NCI-H1694 (cell line): ENCODE measurements at places on chromosomes 1 and 21.

DNA sequence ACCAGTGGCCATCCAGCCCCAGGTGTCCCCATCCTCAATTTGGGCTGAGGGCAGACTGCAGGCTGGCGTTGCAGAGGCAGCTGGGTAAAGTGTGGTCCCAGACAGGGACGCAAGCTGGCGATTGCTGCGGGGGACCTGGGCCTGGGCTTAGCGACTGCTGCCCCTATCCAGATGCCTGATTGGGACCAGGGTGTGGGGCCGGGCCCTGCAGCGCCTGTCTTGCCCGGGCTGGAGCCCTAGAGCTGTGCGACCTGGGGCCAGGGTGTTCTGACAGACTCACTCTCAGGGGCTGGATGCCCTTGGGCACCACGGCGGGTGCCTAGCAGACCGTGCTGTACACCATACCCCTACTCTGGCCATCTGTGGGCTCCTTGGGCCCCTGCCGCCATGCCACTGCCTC, 16.2 kb upstream of the FAAP20 start:
- no peak for DNase-seq

DNA sequence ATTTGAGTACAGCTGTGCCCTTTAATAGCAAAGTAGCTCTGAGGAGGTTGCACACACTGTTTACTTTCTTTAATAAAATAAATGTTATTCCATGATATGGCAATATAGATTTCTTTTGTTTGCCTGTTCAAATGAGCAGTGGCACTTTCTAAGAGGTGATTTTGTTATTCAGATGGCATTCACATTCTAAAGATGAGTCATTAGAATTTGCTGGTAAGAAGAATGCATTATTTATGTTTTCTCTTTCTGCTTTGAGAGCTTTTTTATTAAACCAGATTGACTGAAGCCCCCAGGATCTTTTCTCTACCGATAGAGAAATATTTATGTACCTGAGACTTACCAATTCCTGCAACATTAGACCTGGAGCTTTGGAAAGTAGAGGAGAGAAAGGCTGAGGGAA, 11.2 kb upstream of the LEPR start:
- no peak for DNase-seq

- peak; percentile 71 for DNase-seq
Observed at GRCh38 chr1:47962750-47963492, 34.3 kb downstream of the TRABD2B start.

DNA sequence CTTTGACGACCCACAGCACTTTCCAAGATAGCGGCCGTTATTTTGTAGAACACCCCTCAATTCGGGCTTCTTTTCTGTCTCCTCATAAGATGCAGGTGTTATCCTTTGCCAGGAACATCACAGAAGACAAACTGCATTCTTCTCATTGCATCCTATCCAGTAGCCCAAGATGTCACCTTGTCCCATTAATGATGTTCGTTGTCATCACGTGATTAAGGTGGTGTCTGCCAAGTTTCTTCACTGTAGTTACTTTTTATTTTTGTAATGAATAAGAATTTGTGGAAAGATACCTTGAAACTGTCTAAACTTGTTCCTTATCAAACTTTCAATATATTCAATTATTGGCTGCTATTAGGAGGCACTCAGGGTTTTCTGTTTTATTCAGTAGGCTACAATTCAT, 39.4 kb downstream of the GNG4 start:
- DNase-seq: no peak

DNA sequence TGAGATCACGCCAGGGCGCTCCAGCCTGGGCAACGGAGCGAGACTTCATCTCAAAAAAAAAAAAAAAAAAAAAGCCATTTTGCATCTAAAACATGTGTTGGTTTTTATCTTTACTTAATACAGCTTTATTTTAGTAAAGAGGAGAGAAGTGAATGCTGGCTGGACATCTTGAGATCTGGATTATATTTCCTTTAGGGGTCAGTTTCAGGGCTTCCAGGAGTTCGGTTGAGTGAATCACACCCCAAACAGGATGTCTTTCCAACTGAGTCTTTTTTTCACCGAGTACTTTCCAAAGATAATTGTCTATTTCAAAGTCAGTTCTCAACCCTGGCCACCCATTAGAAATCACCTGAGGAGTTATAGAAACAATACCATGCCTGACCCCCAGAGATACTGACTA, 16.6 kb upstream of the IPP start:
- DNase-seq: no peak

GRCh38 chr1:232291681-232292080, 338.3 kb downstream of the SIPA1L2 start:
- no peak for DNase-seq

- peak; percentile 82 for DNase-seq
Observed at GRCh38 chr1:205658943-205659581, 21.2 kb downstream of the SLC45A3 start.

DNA sequence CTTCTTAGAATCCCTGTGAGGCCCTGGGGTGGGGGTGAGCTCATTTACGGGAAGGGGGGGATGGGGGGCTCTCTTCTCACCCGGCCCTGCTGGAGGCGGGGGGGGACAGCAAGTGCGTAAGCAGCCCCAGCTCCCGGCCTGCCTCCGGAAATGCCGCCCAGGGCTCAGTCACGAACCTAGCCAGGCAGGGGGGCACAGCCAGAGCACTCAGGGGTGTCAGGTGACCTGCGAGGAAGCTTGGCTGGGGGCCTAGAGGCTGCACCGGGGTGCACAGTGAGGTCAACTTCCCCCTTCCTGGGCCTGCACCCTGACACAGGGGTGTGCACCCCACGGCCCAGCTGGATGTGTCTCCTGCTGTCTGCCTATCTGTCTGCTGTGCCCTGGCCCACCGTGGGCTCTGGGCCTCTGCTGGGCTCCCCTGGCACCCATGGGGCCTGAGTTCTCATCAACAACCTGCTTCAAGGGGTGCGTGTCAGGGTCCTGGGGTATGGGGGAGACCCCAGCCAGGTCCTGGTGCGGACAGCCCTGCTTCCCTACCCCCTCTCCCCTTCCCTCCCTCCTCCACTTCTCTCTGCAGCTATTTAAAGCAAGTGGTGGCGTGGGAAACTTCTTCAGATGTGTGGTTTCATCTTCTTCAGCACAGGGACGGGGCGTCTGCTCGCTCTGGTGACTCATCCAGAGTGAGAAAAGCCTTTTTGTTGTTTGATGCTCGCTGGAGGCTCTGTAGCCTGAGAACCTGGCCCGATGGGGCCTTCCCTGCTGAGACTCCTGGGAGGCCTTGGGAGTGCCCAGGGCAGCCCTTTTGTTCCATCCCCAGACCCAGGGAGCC, 92.5 kb upstream of the RUNX3 start:
- no peak for DNase-seq

GRCh38 chr1:26023826-26024225, 2.3 kb downstream of the EXTL1 start:
- DNase-seq: no peak

DNA sequence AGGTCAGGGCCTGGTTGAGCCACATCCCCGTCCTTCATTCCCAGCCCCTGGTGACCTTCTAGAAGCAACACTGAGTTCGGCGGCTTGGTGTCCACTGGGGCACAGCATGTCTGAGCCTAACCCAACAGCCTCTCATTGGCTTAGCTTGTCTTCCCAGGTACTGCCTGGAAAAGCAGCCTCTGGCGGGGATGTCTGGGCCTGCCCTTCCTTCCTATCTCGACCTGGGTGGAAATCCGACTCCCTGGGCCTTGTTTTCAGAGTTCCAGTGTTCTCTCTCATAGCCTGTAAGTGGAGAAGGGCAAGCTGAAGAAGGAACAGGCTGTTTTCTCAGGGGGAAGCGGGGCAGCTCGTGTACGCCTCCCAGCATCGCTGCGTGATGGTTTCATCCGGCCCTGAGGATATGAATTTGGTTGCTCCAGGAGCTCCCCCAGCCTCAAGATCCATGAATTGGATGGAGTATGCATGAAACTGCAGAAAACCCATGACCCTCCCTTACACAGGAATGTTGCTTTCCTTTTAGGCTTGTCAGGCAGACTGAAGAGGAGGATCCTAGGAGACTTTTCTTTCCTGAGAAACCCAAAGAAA, 116.5 kb upstream of the IRF2BP2 start:
- no peak for DNase-seq

GRCh38 chr1:226912587-226913176, 27.4 kb upstream of the COQ8A start:
- peak; percentile 2 for DNase-seq

- DNase-seq: no peak
Observed at GRCh38 chr21:45158491-45159423, 84.4 kb downstream of the ADARB1 start.

- no peak for DNase-seq
Observed at GRCh38 chr1:184988506-184988905, 14.2 kb upstream of the NIBAN1 start.

DNA sequence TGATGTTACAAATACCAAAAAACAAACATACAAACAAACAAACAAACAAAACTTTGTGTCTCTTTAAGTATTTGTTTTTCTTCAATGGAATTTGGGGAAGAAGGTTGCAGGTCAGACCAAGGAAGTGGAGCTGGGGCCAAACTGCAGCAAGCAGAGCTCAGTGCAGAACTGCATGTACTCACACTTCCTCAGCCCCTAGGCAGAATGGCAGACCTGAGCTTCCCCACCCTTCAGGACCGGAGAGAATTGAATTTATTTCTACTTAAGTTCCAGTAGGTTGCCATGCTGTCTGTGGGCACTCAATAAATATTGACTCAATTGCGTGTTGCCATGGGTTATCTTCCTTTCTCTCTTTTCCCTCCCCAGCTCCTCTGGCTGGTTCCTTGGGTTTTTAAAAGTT, 173.6 kb downstream of the PTGER3 start:
- no peak for DNase-seq

GRCh38 chr1:23362218-23362713, 7.4 kb downstream of the ZNF436 start:
- DNase-seq: no peak

DNA sequence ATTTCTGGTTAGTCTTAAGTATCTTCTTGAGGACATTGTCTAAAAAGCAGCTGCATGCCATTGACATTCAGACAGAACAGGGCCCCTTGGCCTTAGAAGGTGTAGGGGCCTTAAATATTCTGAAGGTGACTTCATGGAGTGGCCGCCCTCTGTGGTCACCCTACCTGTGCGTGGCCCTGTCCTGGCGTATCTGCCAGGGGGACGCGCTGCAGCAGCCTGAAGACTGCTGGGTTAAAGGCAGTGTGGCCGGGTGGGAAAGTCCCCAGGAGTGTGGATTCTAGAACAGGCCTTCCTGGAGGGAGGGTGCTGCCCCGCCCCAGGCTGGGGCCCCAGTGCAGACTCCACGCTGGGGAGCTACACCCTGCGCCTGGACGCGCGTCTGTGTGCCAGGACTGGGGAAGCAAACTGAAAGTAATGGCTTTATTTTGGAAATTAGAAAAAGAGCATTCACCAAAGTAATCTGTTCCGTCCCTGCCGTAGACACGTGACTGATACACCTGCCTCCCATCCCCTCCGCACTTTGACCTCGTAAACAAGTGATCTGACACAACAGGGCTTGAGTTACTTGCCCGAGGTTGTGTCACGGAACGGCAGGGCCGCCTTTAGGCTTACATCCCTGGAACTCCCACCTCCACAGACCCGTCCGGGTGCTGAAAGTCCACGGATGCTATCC, 1.8 kb downstream of the AGPAT3 start:
- no peak for DNase-seq

DNA sequence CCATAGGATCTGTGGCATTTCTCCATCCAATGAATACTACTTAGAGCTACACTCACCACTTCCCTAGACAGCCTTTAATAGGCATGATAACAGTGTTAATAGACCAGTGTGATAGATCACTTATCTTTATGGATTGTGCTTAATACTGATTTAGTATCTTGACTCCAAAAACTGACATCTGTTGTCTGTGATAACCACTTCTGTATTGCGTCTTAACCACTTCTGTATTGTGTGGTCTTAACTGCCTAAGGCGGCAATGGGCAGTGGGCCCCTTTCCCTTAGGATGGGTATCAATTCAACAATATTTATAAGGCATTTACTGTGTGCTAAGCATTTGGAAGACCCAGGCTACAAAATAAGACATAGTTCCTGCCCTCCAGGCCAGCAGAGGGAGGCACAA, 32.0 kb upstream of the RCAN3 start:
- DNase-seq: no peak

DNA sequence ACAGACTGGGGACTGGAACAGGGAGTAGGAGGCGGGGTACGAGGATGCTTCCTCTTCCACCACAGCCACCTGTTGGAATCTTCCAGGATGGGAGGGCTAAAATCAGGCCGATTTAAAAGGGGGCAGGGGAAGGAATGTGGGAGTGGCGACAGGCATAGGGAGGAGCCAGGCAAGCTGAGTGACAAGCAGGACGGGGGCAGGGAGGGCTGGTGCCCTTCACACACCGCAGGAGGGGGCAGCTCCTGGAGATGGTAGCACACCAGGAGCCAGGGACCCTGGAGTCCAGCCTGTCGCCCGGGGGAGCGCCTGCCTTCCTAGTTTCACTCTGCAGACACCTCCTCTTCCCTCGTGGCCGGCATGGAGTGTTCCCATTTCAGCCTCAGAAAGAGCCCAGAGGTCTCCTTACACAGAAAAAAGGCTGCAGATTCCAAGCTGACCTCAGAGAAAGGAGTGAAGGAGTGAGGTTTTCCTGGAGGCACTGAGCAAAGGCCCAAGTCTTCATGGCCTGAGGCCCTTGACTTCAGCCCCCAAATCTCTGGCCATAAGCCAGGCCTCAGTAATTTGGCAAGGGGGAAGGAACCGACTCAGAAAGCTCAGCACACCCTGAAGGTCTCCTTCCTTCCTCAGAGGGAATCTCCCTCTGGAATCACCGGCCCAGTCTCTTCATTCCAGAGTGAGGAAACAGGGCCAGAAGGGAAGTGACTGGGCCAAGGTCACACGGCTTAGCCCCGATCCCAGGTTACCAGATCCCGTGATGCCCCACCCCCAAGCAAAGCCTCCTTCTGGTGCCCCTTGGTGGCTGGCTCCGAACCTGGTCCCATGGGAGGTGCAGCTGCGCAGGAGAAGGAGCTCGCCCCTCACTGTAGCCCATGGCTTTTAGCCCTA, 8.1 kb downstream of the BLACAT1 start:
- DNase-seq: no peak

DNA sequence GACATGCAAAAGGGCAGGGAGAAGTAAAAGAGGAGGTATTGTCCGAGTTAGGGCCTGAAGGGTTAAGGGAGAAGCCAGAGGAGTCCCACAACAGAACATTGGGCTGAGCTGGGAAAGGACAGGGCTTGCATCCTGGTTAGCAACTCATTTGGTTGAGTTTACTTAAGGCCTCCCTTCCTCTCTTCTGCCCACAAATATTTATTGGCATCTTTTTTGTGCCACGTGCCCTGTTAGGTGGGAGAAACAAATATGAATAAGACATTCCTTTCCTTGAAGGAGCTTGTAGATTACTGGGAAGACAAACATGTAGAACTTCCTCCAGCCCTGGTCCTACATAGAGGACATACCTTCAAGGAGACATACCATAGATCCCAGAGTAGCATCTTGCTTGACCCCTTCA, 53.0 kb upstream of the PRELP start:
- no peak for DNase-seq
